ENCODE measurements at places on chromosomes 11 and 22.

GRCh38 chr11:84247129-84247528 is 961.0 kb upstream of the CCDC90B start:
- no peak for DNase-seq

- DNase-seq = no peak
Observed at GRCh38 chr11:19185036-19185435, 16.7 kb downstream of the CSRP3 start.

- DNase-seq = peak; percentile 14
Observed at GRCh38 chr11:104352036-104352435, 188.1 kb upstream of the PDGFD start.

DNA sequence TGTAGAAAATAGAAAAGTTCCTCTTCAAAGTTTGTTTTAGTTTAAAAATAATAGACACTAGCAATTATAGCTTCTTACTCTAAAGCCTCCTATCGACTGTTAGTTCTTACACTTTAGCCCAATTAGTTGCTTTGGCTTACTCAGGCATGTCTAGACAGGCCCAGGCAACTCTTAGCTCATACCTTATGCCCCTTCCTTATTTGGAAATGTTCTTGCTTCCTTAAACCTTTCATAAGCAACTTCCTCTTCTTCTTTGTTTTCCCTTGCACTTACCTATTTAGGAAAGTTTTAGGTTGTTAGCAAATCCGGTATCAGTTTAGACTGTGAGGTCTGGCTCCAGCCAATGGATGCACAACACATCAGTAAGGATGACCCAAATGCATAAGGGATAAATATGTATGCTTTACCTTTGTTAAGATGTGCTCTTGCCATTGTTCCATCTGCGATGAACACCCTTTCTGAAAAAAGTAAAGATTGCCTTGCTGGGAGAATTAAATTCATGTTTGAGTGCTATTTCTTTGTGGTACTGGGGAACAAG is 1277.5 kb upstream of the CNTN5 start:
- DNase-seq = no peak

DNA sequence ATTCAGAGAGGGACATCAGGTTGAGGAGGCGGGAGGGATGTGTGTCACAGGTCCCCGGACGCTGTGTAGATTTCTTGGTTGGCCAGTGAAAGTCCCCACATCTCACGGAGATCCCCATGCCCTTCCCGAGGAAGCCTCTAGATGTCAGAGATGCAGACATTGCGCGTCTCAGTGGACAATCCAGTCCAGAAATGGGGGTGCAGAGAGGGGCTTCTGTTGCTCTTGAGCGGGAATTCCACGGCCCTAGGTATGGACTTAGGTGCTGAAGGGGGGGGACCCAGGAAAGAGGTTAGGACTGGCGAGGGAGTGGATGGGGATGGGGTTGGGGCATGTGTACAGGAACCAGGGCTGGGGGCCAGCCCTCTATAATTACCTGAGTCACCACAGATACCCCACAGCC is 7.0 kb downstream of the THY1 start:
- DNase-seq = no peak

GRCh38 chr11:72595292-72595684 is 78.9 kb downstream of the PDE2A start:
- no peak for DNase-seq

- peak; percentile 25 for DNase-seq
Observed at GRCh38 chr22:38843657-38844314, at the start of gene NPTXR. TSS of gene NPTXR (minus strand) at chr22:38844028.

GRCh38 chr11:8731647-8732323 is 49.2 kb downstream of the RPL27A start:
- no peak for DNase-seq

GRCh38 chr11:84714316-84714780 is 912.8 kb downstream of the DLG2 start:
- no peak for DNase-seq

DNA sequence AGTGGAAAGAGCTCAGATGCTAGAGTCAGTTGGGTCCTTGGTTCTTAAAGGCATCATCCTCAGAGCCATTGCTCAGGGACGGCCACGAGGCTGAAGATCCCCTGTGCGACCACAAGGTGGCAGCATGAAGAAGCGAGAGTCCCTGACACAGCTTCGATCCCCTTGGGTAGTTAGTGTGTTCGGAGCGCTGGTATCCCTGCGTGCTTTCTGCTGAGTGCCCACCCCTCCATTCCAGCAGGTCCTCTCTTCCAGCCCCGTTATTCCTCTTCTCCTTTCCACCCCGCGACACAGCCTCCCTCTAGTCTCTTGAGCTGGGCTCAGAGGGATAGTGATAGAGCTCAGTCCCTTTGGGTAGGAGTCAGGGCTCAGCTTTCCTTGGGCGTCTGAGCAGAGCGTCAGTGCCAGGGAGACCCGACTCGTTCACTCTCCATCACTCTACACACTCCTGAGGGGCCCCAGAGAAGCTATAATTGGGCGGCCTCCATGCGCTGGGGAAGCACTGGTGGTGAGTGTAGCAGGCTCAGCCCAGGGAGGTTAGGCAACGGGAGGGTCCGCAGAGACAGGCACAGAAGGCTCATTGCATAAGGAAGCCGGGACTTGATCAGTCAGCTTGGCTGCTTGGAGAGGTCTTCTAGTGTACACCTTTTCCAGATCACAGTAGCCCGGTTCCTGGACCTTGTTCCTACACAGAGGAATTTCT is at the start of gene OR51D1:
Gene OR51D1 (plus strand): TSS at position 516 of the 700 bp plus-strand sequence. CDS start 2,314 bp downstream, outside the sequence.
- peak; percentile 82 for DNase-seq

GRCh38 chr11:117589063-117589462 is 208.0 kb downstream of the DSCAML1 start:
- no peak for DNase-seq

DNA sequence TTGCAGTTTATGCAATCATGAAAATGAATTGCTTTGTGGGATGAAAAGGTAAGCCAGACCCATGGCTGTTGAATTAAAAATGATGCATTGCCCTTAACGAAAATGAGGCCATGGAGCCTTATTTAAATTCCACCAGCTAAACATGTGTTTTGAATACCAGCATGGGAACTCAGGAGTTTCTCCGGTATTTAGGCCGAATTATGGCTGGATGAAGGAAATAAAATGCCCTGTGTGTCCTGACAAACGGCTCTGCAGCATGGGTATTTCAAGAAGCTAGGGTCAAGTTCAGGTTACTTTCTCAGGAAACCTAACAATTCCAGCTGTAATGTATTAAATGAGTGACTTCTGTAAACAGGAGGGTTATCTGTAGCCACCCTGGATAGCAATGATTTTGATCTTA is 38.3 kb downstream of the AMOTL1 start:
- DNase-seq = no peak

GRCh38 chr11:8698379-8698851 is 15.8 kb downstream of the RPL27A start:
- no peak for DNase-seq

DNA sequence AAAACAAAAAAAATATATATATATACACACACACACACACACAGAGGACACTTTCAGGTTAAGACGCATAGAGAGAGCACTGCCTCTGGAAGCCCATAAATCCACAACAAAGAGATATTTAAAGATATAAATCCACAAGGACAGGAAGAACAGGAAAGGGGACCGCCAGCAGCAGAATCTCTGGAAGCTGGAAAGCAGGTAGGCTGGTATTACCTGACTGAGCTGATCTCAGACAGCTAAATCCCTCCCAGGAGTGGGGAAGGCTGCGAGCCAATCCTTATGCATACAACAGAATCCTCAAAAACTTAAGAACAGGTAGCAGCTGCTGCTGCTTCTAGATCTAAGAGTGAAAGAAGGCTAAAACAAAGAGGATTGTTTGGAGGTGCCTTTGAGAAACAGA is 1.8 kb upstream of the MCAT start:
- DNase-seq = no peak

DNA sequence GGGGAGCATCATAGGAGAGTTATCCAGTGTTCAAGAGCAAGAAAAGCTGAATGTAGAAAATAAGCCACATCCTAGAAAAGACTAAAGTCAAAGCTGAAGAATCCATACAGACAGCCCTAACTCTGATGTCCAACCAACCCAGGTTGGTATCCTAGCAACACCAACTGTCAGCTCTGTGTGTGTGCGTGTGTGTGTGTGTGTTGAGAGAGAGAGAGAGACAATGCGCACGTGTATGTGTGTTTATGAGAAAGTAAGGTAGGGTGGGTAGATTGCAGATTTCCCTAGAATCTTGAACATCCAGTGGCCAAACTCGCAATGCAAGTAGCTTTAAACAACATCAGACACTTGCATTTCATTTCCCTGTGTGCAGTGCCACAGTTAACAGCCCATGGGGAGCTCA is 274.9 kb downstream of the FAM181B start:
- DNase-seq = no peak

DNA sequence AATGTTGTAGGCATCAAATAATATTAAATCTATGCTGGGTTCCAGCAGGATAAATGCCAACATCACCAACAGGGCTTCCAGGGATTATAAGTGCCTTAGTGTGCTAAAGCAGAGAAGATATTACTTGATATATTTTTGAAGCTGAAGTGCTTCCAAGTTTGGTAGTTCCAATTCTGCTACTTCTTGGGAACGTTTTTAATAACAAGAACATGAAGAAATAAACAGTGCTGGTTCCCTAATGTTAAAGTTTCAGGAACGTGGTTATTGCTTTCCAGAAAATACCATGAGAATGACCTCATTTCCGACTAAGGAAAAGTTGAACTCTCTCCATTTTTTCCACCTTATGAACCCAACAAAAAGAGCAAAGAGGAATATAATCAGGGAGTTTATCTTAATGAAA is 4.6 kb upstream of the RNF185 start:
- no peak for DNase-seq

GRCh38 chr22:23130697-23131096 is 11.1 kb downstream of the RSPH14 start:
- no peak for DNase-seq

DNA sequence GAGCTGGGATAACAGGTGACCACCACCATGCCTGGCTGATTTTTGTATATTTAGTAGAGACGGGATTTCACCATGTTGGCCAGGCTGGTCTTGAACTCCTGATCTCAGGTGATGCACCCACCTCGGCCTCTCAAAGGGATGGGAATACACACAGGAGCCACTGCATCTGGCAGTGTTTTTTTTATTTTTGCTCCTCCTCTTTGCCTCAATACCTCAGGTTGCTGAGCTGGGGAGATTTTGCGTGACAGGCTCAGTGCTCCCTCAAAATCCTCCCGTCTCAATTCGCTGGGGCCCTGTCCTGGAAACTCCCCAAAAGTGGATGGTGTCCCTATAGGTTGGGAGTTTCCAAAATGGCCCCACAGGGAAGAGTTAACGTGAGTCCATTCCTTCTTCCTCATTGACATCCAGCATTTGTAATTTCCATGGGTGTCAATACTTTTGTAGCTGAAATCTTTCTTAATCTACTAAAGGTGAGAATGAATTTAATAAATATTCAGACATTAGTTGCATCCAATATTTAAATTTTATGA is 71.8 kb downstream of the GGTLC2 start:
- no peak for DNase-seq

DNA sequence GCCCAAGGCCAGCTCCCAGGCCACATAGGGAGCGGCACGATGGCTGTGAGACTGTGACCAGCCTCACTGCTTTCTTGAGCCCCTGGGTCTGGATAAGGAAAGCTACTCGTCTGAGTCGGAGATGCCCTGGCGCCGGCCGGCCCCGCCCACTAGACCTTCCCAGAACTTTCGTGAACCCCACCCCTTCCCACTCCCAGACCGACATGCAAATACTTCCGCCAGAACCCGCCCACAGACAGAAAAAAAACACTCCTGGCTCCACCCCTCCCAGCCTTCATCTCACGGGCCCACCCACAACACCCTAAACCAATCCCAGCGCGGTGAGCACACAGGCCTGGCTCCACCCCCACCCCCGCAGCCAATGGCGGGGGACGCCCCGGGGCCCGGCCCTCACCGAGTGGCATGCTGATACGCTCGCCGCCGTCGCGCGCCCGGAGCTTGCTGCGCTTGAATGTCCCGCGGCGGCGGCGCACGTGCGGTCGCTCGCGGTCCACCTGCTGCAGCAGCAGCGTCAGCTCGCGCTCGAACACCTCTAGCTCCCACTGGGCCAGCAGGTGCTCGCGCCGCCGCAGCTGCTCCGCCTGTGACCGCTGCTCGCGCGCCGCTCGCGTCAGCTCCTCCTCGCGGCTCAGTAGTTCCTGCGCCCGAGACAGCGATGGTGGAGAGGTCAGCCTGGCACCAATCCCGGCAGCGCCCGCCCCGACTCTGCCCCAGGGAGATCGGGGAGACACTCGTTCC is 7.0 kb downstream of the MAP3K11 start:
- no peak for DNase-seq

DNA sequence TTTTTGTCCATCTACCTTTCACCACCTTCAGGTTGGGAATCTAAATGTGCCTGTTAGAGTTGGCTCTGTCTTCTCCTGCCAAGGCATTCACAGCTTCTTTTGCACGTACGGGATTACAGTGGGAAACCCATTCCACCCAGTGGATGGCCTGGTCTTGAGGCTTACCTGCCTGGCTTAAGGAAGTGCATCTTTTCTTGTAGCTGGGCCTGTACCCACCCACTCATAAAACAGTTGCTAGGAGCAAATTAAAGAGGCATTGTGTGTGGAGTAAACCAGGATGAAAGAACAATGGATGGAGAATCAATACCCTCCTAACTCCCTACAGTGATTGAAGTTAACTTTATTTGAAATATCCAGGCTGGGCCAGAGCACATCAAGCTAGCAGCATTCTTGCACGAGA is 71.6 kb downstream of the TEAD1 start:
- no peak for DNase-seq

GRCh38 chr11:95891423-95892170 is 32.3 kb downstream of the MTMR2 start:
- no peak for DNase-seq

GRCh38 chr22:23862103-23862502 is 4.4 kb downstream of the SLC2A11 start:
- no peak for DNase-seq

- no peak for DNase-seq
Observed at GRCh38 chr11:67516806-67517205, 6.4 kb downstream of the CABP2 start.

DNA sequence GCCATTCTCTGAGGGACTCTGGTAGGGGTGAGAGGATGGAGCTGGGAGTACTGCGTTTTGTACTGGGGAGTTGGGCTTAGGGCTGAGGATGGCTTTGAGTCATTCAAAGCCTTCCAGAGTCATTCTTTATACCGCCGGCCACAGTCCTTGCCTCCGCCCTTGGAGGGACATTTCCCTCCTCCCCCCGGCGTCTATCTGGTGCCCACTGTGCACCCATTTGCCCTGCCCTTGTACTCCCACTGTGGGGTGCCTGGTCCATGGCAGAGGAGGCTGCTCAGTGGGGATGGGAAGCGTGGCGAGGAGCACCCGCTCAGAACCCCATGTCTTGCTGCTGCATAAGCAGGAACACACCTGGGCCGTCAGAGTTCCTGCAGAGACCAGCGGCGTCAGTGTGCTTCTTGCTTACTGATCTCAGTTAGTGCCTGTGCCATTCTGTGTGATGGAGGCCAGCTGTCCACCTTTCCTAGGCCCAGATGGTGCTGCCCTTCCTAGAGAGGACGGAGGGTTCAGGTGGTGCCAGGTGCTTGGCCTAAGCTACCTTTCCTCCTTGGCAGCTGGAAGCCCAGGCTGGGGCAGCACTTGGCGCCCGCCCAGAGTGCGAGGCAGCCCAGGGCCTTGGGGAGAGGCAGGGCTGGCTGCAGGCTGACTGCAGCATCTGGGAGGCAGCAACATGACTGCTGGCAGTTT is 23.3 kb upstream of the TMEM191C start:
- DNase-seq = no peak

- no peak for DNase-seq
Observed at GRCh38 chr22:49301398-49302149, 526.1 kb downstream of the BRD1 start.
